Activated CD4-positive, alpha-beta T cell treated with anti-CD3 and anti-CD28 coated beads, Interleukin-2, amount 50 U/mL, for 48 hours (primary cell): ENCODE measurements at places on chromosomes 1 and 21.

DNA sequence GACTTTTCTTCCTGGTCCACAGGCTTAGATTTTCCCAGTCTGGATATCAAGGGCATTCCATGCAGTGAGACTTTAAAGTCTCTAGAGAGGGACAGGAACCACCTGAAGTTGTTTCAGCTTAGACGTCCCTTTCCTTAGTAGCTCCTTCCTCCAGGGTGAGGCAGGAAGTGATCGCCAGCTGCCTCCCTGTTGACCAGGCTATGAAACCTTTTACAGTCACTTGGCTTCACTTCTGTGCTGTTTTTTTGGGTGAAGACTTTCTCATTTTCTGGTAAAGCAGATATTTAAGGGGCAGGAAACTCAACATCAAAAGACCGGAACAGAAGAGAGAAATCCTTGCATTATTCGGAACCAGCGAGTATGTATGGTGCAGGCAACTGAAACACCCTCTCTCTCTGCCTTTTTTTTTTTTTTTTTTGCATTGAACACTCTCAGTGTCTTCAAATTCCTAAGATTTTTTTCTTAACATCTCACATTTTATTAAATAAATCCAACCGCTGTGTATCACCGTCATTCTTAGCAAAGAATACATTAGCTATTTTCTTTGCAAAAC is 234.6 kb upstream of the IRF2BP2 start:
- peak; percentile 30 for DNase-seq

DNA sequence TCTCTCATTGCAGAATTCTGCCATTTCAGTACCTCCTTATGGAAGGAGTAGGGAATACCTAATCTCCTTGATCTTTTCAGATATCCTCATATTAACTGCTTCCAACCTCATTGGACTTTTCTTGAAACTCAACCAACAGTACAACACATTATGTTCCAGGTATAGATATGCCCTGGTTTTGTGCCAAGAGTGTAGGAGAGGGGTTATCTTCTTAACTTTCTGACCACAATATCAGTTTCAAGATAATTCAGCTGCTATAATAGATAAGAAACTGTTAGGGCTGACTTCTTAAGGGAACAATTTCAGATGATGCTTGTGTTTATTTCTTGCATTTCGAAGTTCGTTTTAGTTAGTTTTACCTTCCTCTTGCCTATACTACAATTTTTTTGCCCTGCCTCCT is 2.1 kb upstream of the LPGAT1 start:
- no peak for DNase-seq

DNA sequence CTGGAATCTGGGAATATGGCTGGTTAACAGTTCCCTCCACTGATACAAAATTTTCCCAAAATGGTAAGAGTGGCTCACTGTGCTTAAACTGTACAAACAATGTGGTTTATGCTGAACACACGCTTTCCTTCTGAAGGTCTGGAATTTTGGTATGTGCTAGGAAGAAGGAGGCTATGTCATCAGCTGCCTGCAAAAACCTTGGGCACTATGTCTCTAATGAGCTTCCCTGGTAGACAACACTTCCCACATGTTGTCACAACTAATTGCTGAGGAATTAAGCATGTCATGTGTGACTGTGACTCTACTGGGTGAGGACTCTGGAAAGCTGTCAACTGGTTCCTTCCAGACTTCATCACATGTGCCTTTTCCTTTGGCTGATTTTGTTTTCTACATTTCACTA is 29.2 kb downstream of the IPP start:
- no peak for DNase-seq

DNA sequence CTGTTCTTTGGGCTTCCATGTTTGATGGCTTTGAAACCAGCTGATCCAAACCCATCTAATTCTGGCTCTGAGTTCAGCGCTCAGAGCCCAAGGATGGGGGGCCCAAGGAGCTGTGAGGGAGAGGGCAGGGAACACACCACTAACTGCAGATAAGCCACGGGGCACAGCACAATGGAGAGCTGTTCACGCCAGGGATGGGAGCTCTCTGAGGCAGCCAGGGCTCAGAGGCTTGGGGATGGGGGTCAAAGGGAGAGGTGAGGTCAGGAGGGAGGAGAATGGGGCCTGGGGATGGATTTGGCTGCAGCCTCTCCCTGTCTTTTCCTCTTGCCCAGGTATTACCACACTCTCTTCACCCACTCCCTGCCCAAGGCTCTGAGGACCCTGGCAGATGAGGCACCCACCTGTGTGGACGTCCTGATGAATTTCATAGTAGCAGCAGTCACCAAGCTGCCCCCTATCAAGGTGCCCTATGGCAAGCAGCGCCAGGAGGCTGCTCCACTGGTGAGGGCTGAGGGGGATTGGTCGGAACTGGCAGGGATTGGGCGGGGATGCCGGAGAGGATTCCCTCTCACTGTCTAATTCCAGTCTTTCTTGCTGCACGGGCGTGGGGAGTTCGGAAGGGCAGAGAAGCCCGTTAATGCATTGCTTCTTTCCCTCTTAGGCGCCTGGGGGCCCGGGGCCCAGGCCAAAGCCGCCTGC is 11.3 kb downstream of the SLC30A2 start:
- no peak for DNase-seq

DNA sequence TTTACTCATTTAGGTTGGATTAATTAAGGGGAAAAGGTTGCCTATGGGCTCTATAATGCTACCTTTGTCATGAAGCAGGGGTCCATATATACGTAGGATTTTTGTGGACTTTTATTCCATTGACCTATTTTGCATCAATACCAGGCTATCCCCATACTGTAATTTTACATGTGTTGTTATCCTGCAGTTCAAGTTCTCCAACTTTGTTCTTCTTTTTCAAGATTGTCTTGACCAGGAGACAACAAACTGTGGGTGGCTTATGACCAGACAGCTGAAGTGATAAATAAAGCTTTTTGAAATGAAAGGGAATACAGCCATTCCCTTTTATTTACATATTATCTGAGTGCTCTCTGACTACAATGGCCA is 345.7 kb downstream of the BARHL2 start:
- no peak for DNase-seq

- DNase-seq: no peak
Measured at GRCh38 chr1:39370602-39371001, 120.8 kb upstream of the BMP8A start.

GRCh38 chr1:224432672-224433040 is 1.9 kb downstream of the WDR26 start:
- no peak for DNase-seq

- DNase-seq: peak; percentile 11
Measured at GRCh38 chr1:161905269-161905884, 118.3 kb downstream of the OLFML2B start.

GRCh38 chr1:39269791-39270342 is 65.4 kb downstream of the MACF1 start:
- no peak for DNase-seq

DNA sequence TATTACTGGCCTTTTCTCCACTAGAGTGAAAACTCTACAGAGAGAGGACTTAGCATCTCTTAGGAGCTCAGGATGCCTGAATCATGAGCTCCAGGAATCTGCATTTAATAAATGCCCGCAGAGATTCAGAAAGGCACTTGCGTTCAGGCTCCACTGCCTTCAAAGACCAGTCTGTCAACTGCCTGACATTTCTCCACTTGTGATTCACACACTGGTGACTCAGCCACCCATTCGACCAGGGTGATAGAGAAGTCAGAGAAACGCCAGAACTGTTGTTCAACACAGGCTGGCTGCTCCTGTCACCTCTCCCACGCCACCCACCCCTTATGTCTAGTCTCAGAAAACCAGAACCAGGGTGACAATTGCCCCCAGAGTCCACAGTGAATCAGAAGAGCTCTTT is 26.9 kb upstream of the LBR start:
- peak; percentile 86 for DNase-seq

DNA sequence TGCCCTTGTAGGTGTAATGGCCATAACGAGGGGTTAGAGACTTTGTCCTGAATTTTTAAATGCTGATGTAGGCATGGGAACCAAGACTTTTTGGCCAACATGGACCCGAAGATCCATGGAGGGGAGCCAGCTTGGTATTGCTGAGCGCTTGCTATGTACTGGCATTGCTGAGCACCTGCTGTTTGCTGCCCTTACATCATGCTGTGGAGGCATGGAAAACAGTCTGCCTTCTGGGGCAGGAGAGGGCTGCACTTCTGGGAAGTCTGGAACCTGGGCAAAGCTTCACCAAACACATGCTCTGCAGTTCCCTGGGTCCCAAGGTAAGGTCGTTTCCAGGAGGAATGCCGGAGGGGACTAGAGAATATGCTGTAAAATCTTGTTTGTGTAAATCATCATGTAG is 86.3 kb upstream of the CNIH3 start:
- DNase-seq: no peak

GRCh38 chr1:175274368-175274767 is 81.8 kb upstream of the KIAA0040 start:
- DNase-seq: no peak

DNA sequence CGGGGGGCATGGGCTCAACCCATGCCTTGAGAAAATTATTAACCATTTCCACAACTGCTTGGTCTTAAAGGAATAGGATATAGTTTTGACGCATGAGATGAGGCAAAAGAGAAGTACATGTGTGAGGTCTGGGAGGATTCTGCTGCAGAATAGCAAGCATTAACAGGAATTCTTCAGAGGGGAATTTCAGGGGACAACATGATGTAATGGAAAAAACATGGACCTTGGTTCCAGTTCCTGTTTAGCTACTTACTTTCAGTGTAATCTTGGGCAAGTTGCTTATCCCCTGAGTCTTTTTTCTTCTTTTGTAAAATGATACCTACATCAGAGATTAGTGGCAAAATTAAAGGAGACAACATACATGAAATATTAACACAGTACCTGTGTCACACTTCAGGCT is 85.6 kb downstream of the PRRX1 start:
- DNase-seq: no peak

DNA sequence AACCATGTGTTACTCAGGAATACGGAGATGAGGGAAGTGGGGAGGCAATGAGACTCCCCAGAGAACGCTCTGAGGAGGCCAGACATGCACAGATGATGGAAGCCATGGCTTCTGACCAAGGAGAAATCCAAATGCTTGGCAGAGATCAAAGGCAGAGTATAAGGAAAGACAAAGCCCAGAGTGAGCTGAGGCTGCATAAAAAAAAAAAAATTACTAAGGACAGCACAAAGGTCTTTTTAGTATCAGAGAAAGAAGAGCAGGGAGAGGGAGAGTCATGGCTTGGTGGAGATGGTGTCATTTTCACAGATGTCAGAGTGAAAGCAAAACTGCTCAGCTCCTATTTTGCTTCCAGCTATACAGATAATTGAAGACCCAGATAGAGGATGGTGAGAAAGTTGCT is 8.1 kb upstream of the NCF2 start:
- DNase-seq: no peak

DNA sequence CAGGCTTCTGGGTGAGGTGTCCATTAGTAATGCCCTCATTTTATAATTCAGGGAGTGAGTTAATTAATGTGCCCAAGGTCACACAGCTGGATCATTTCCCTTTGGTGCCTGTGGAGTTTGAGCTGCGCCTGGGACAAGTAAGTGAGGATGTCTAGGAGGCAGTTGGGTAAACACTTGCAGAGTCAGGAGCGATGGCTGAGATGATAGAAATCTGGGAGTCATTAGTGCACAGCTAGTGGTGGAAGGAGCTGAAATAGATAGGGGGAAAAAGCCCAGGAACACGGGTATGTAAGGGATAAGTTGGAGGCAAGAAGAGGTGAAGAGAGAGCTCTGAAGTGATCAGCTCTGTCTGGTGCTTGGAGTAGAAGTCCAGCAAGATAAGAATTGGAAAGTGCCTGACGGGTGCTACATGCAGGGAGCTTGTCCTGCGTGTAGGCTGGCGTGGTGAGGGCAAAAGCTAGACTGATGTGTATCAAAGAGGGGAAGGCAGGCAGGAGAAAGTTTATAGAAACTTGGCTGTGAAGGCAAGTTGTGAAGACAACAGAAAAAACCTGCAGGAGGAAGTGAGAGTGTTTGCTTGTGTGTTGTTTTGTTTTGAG is 1.7 kb upstream of the SCAF4 start:
- no peak for DNase-seq

DNA sequence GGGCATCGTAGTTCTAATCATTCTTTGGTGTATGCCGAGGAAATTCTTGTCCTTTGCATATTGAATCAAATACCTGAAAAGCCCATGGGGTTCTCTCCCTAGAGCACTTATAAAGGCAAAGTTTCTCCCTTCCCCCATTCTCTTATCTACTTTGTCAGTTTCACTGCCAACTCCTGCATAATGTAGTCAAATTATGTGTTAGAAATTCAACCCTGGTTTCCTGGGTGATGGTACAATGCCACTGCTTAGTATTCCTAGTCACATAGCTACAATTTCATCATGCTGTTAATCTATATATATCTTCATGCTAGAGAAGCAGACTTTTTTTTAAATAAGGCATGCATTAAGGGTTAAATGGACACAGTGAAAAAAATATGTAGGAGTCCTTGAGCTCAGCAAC is 119.0 kb downstream of the PDE4B start:
- no peak for DNase-seq

- DNase-seq: no peak
Measured at GRCh38 chr1:39699419-39699818, 8.2 kb upstream of the HPCAL4 start.

DNA sequence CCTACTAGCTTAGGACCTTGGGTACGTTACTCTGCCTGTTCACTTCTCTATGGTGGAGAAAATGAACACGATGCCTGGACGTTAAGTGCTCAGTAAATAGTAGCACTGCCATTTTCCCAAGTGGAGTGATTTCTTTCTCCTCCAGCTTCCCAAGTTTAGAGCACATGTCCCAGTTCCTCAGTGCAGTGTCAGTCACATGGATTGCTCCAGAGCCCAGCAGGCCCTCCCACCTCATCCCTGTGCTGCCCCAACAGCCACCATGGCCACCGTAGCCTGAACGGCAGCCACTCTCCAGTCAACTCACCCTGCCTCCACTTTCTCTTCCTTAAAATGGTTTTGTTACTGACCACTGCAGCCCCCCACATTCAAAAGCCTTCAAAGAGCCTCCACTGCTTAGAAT is 8.5 kb downstream of the STMN1 start:
- DNase-seq: no peak

DNA sequence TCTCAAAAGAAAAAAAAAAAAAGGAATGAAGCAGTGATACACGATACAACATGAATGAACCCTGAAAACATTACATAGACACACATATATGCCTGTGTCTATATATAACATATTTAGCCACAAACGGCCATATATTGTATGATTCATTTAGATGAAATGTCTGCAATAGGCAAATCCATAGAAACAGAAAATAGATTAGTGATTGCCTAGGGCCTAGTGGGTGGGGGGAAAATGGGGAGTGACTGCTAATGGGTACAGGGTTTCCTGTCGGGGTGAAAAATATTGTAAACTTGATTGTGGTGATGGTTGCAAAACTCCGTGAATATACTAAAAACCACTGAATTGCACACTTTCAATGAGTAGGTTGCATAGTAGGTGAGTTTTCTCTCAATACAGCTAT is 6.0 kb upstream of the H6PD start:
- peak; percentile 42 for DNase-seq

DNA sequence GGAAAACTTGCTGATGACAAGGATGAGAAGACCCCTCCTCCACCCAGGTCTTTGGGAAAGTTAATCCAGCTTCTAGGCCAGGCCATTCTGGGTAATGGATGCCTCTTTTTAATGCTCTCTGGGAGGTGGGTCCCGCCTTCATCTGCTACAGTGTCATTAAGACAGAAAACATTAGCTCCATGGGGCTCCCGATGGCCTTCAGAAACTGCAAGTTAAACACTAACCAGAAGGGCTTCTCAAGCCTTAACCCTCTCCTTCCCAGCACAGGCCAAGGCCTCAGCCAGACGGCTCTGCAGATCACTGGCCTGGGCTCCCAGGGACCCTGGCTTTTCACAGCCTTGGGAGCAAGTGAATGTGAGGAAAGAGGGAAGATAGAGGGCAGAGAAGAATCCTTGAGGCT is 364.9 kb downstream of the MATN1 start:
- no peak for DNase-seq
